ENCODE measurements at places on chromosomes 7 and 10.

DNA sequence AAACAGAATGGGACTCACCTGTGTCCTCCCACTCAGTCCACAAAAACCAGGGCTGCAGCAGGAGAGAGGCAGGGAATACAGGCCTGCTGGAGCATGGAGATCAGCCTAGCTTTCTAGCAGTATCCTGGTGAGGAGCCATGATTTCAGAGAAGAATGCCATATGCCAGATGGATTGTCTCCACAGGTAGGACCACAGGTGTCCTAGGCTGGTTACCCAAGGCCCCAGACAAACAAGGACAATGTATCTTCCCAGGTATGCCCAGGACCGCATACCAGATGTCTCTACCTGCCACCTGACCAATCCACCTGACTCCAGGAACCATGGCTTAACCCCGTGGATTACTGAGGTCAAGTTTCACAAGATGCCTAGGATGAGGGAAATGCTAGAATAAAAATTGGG is 295.4 kb upstream of the NPSR1 start:
- no peak for DNase-seq

DNA sequence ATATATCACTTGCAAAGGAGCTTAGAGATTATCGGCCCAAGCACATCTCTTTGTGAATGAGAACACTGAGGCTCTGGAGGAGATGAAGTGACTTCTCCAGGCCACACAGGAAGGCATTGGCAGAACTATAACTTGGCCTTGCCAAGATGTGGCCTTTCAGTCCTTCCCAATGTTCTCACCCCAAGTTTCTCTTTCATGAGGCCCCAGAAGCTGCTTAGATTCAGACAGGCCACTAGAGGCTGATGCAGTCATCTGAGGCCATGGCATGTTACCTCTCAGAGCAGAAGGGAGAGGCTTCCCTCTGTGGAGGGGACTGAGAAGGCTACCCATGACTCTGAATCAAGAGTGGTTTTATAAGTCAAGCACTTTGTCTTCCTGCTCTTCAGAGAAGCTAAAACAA is 1003.7 kb downstream of the LRMDA start:
- no peak for DNase-seq

DNA sequence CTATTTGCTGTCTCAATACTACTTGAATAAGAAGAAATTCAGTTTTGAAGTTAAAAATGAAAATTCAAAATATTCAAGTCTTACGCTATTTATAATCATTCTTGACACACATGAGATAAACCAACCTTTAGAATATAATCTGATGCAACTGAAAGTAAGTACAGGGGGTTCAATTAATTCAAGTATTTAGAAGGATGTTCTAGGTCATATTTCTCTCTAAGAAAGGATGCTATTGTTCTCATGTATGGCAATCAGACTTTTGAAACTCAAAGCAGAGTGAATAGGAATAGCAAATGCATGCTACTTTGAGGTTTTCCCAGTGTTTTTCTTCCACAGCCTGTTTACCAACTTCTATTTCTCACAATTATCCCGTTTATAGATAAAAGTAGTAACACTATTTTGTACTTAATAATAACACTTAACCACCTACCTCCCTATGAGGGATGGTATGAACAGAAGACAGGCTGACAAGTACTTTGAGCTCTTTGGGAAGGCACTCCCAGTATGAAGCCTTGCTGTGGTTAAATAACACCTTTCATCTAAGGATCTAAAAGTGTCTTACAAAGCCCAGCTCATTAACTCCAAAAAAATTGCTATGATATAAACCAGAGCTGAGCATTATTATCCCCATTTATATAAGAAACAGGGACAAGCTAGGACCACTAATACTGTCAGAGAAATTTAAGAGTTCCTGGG is 18.0 kb upstream of the SPOCK2 start:
- no peak for DNase-seq

DNA sequence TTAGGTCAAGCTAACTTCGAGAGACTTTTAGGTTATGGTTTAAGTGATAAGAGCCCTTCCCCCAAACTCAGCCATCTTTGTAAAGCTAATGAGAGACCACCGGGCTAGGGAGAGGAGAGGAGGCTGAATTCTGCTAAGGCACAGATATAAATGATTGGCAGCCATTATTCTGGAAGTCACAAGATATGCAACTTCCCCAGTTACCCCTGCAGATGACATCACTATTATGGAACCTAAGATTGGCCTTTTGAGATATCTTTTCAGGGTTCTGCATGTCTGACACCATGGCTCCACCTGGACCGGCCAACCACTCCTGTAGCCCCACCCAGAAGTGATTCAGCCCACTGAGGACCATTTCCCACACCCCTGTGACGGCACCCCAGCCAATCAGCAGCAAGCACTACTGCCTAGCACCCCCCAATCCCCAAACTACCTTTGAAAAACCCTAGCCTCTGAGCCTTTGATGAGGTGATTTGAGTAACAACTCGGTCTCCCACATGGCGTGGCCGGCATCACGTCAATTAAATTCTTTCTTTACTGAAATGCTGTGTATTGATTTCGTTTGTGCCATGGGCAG is 14.4 kb downstream of the VIPR2 start:
- DNase-seq = no peak

DNA sequence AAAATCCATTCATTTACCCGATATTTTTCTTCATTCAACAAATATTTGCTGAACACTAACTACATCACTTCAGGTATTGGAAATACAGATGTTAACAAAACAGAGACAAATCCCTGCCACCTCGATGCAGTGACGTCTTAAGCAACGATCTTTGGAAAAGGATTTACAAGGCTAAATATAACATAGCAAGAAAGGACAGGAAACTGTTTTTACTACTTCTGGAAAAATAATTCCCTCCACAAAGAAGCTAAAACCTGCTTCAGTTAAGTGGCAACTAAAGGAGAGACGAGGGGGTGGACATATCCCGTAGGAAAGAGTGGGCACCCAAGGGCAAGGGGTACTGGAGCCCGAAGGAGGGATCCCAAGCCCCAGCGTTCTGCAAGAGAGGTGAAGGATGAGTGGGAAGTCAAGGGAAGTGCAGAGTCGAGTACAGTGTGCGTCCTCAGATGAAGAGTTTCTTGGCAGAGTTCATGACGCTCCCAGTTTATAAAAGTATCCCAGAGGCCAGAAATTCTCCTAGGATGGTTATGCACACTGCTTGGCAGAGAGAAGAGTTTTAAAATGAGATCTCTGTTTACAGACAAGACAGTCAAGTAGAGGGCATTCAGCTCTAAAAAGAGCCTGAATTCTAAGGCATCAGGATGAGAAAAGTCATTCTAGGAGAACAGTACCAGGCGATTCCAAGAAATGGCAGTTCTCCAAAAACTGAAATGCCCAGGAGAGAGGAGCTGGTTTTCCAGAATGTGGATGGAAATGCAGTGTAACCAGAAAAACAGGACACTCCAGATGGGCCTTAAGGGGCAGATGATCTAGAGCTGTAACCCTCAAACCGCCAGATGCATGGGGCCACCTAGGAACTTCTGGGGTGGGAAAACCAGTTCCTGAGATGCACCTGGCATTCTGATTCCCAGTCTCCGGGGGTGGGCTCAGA is 97.3 kb downstream of the GRB10 start:
- DNase-seq = no peak

- DNase-seq = no peak
Measured at GRCh38 chr10:131016556-131016955, 295.0 kb downstream of the TCERG1L start.

GRCh38 chr7:157674715-157675426 is 338.1 kb downstream of the DNAJB6 start:
- no peak for DNase-seq

GRCh38 chr10:29317423-29318021 is 28.7 kb downstream of the LYZL1 start:
- no peak for DNase-seq

- no peak for DNase-seq
Measured at GRCh38 chr7:74028321-74028838, 407 bp downstream of the ELN start.

DNA sequence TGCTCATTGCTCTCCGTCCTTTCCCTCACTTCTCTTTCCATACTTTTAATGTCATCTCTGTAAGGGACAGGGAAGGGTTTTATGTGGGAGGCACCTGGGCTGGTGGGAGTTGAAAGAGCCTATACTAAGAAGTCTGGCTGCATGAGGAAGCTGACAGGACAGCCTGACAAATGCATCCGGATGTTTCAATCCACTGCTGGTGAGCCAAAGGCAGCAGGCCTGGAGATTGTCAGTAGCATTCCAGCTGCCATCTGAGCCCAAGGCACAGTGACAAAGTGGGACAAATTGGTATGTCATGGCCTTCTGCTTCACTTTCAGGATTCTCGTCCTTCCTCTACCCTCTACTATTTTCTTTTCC is 218.4 kb downstream of the STK31 start:
- DNase-seq = no peak

DNA sequence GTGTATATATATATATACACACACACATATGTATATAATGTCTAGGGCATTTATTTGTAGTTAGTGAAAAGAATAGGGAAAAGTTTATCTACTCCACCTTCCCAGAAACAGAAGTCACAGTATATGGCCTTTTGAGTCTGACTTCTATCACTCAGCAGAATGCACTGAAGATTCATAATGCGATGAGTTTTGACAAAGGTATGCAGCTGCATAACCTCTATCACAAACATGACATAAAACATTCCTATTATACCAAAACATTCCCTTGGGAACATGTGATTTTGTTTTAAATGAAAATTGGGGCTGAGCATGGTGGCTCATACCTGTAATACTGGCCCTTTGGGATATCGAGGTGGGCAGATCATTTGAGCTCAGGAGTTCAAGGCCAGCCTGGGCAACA is 137.3 kb upstream of the EEPD1 start:
- no peak for DNase-seq

DNA sequence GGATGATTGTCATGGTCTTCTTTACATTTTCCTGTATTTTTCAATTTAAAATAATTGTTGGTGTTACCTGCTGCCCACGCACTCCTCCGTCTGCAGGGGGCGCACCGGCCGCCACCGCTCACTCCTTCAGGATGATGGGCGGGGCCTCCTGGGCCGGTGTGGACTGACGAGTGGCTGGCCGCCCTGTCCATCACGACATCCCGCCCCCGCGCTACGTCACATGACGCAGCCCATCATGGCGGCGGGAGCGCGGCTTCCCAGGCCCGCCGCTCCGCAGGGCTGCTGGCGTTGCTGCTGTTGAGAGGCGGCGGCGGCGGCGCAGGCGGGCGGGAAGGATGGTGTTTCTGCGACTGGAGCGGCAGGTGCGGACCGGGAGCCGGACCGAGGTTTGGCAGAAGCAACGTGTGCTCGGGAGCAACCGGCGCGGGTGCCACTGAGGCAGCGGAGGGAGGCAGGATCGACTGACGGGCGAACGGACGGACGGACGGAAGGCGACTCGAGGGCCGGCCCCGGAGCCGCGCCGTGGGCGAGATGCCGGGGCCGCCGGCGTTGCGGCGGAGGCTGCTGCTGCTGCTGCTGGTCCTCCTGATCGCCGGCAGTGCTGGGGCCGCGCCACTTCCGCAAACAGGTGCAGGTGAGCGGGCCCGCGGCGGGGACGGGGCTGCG is at the start of gene LMTK2:
Gene LMTK2 (plus strand): TSS at position 216 of the 666 bp plus-strand sequence. CDS start 316 bp downstream, at position 532.
- peak; percentile 72 for DNase-seq

- no peak for DNase-seq
Measured at GRCh38 chr7:28390426-28390825, 21.9 kb upstream of the CREB5 start.

DNA sequence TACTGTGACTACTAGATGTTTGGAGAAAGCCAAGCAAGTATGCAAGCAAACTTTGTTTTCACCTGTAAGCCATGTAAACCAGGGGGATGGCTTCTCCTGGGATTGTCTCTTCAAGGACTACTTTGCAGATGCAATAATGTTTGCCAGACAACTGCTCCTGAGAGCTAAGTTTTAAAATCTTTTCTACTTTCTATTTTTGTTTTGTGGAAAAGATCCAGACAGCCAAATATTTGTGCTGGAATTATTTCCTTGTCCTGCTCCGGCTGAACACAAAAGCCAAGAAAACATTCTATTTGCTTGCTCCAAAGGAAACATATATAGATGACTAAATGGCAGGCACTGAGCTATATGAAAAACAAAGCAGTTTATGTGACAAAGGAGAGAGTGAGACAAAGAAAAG is 51.6 kb downstream of the TFPI2 start:
- DNase-seq = no peak

GRCh38 chr7:43631559-43631958 is 48.7 kb downstream of the STK17A start:
- no peak for DNase-seq

GRCh38 chr7:106358103-106358663 is 73.4 kb upstream of the NAMPT start:
- no peak for DNase-seq

- DNase-seq = no peak
Measured at GRCh38 chr10:104479906-104480593, 126.4 kb downstream of the CFAP58 start.

DNA sequence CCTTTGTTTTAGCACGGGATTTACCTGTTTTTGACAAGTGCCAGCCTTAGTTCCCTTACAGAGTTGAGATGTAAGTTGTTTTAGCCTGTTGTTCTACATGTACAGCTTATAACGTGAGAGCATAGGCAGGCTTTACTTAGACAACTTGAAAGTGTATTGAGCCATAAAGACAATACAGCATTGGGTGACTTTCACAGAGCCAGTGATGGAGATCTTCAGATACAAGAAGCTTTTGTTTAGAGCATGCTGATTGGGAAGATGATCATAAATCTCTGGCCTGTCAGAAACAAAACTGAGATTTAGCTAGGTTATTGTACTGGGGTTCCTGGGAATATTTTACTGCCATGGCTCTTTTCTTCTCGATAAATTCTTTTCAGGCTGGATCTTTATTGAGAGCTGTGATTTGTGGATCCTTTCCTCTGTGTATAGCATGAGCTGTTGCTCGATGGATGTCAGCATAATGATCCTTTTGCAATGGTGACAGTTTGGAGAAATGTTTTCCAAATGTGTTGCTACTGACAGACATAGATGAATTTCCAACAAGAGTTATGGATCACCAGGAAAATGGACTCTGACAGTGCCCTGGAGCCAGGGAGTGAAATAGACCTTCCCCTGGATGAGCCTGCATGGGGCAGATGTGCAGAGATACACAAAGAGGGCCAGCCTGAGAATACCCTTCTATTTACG is 30.2 kb downstream of the LHFPL3 start:
- no peak for DNase-seq

DNA sequence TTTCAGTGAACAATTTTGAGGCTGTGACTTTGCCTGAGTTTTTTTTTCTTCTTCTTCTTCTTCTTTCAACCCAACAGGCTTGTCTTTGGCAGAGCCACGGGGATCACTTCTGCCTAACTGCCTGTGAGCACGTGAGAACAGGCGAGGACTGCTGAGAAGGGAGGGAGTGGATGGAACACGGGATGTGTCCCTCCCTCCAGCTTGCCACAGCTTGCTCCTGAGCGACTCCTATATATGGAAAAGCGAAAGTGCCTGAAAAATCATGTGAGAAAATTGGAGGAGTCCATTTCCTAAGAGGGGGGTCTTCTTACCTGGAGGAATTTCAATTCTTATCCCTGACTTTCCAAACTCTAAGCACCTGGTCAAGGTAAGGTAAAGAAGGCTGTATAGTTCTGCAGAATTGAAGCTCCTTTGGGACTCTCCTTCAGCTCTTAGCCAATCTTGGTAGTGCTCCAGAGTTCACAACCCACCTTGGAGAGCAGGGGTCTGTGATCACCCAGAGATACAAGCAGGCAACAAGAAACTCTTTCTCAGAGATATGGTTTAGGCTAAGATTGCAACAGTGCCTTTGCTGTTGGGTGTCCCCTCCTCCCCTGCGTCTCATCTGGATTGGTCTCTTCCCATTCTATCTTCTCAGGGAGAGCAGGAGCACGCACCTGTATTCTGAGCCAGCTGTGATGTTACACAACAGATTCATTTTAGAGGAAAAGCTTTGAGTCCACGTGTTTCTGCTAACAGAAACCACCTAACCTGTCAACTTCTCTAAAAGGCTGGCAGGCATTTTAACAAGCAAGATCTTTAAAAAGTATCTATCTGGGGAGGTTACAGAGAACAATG is at the start of gene MAT1A:
Gene MAT1A (minus strand): TSS at position 208 of the 837 bp plus-strand sequence. CDS start 235 bp downstream, outside the sequence.
- no peak for DNase-seq
